ENCODE measurements at places on chromosomes 16 and 17.

DNA sequence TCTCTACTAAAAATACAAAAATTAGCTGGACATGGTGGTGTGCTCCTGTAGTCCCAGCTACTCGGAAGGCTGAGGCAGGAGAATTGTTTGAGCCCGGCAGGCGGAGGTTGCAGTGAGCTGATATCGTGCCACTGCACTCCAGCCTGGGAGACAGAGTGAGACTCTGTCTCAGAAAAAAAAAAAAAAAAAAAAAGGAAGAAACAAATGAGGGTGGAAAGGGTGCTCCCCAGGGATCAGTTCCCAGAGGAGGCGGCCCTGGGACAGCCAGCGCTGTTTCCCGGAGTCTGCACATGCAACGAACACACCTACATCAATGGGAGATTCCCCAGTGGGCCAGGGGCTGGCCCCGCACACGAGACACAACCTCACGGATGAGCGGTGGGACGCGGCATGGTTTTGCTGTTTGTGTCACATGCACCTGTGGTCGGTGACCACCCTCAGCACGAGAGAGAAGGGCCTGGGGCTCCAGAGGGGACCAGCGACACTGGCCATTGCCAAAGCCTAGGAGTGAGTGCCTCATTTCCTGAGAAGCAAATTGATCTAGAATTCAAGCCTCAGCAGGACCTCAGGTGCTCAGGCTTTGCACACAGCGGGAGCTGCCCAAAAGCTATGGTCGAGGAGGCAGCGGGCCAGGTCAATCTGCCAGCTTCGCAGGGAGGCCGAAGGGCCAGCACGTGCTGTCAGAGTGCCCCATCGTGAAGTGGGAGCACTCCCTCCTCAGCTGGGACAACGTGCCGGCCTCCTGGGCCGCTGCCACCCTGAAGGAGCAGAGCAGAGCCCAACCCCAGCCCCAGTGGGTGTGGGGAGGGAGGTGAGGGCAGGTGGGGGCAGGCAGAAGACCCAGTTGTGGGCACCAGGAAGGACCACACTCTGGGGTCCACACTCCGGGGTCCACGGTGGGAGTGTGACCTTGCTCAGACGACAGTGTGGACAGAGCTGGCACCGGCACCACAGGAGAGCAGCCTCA is 13.8 kb upstream of the WDR45B start:
- DNase-seq: no peak

DNA sequence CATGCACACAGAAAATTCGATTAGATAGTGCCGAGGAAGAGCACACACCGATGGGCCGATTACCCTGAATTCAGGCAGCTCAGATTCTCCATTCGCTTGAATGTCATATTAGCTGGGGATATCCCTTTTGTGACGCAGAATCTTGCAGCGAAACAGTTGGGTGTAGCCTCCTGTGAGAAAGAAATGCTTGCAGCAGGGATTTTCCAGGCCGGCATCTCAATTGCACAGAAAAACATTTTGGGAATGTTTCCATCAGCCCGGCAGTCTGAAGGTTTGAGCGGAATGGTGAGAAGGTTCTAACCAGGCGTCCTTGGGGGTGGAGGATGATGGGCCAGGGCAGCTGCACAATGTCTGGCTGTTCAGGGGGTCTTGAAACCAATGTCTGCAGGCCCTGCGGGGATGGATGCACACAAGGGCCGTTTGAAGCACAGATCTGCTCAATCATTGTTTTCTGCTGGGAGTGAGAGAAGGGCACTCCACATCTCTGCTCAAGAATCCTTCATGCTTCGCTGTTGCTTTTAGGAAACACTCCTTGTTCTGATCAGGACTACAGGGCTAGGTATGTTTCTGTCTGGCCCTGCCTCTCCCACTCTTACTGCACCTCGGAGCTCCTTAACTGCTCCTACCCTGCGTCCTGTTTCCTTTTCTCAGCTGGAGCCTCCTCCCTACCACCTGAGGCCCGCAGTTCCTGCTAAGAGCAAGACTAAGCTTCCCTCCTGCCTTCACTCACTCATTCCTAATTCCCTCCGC is 94.6 kb downstream of the CMIP start:
- no peak for DNase-seq

DNA sequence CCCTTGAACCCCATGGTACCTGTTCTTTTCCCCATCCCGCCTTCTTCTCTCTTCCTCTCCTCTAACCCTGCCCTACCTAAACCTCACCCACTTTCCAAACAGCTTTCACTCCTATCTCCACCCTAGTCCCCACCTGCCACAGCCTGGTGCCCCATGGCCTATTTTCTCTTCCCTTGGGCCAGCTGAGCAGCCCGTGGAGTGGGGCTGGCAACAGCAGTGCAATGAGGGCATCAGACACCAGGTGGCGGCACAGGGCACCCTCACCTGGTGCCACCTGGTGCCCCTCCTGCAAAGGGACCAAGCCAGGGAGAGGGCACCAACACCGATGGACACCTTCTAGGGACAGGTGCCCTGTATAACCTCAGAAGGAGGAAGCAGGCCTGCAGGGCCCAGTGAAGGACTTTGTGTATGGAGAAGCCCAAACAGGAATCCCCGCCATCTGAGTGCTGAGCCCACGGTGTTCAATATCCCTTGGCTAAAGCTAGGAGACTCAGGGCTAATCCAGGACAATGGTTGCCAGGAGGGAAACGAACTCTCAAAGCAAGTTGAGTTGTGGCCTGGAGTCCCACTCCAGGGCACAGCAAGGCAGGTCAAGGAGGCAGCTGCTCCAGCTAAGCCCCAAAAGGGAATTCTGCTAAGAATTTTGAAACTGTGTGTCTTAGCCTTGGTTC is 4.0 kb upstream of the ABCC3 start:
- DNase-seq: peak; percentile 44

DNA sequence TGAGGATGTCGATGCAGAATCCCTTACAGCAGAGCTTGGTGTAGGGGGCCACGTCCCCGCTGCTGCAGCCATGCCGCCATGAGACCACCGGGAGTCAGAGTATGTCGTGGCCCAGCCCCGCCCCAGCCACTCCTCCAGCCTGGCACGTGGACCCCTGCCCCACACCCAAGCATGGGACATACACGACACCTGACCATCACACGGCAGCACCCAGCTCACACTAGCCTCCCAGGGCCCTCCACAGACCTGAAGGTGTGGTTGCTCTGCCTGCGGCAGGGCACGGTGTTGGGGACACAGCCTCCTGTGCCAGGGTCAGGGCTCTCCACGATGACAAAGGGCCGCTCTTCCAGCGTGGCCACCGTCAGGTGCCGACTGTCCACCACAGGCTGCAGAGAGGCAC is 9.4 kb downstream of the GRIN2C start:
- DNase-seq: no peak

GRCh38 chr16:25751230-25751835 is 59.6 kb downstream of the HS3ST4 start:
- no peak for DNase-seq

GRCh38 chr17:83119987-83120864 is 40.8 kb downstream of the METRNL start:
- no peak for DNase-seq

GRCh38 chr16:85755929-85756768 is 5.3 kb upstream of the C16orf74 start:
- no peak for DNase-seq

DNA sequence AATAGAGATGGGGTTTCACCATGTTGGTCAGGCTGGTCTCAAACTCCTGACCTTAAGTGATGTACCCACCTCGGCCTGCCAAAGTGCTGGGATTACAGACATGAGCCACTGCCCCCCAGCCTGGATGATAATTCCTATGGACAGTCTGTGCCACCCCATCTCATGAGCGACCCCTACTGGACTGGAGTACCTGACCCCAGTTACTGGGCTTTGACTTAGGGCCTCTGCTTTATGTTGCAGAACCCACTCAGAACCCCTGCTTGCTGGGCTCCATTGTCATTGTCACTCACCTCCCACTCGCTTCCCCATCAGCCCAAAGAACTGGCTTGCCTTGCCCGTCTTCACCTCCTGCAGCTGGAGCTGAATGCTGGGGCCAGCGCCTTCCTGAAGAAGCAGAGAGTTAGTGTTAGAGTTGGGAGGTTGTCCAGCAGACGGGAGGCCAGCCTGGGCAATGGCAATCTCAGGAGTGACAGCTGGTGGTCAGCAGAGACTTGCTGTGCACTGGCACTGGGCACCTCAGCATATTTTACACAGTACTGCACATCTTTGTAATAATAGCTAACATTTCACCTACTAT is 4.0 kb downstream of the TAC4 start:
- DNase-seq: no peak
